Cardiac fibroblast (primary cell): ENCODE measurements at places on chromosomes 4 and X.
A peak's percentile ranks its signal among the peaks of the same experiment; 100 is the strongest.

DNA sequence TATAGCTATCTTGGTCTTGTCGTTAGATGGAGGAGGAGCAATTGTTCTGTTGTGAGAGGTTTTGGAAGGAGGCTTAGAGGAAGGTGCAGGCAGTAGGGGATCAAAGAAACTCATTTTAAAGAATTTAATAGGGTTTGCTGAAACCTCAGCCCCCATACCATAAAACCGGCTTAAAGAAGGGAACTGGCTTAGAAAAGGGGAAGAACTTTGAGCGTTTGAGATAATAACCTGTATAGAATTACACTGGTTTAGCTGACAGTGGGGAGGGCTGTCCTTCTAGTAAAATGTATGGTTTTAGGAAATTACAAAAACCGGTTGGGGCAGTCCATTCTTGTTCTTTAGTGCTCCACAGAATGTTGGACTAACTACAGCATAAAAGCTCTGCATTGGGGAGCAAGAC is 128.1 kb downstream of the KDM6A start:
- DNase-seq, result no peak

DNA sequence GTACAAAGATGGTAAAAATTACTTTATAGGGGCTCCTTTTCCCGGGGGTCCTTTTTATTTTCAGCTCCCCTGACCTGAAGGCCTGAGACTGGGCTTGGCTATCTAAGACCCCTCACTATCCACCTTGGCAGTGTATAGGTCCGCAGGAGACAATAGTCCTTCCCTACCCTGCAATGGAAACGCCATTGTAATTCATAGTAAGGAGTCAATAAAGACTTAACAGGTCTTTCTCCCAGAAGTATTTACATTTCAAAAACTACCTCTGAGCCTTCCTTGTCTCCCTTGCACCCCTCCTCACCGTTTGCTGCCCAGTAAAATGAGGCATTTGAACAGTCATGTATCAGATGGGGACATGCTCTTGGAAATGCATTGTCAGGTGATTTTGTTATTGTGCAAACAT is 401.2 kb upstream of the CNKSR2 start:
- DNase-seq, result no peak

- DNase-seq, result no peak
Observed at GRCh38 chr4:26218677-26219605, 101.9 kb upstream of the RBPJ start.

DNA sequence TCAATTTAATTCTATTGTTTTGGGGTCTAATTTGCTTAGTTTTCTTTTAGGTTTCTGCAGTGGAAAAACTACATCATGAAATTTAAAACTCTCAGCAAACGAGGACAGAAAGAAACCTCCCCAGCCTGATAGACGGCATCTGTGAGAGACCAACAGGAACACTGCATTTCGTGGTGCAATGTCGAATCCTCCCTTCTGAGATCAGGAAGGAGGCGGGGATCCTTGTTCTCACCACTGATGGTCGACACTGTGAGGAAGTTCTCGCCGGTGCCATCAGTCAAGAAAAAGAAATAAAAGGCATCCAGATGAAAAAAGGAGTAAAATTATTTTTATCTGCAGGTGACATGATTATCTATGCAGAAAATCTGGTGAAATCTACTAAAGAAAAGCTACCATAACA is 16.5 kb downstream of the GAK start:
- DNase-seq, result peak; percentile 32

DNA sequence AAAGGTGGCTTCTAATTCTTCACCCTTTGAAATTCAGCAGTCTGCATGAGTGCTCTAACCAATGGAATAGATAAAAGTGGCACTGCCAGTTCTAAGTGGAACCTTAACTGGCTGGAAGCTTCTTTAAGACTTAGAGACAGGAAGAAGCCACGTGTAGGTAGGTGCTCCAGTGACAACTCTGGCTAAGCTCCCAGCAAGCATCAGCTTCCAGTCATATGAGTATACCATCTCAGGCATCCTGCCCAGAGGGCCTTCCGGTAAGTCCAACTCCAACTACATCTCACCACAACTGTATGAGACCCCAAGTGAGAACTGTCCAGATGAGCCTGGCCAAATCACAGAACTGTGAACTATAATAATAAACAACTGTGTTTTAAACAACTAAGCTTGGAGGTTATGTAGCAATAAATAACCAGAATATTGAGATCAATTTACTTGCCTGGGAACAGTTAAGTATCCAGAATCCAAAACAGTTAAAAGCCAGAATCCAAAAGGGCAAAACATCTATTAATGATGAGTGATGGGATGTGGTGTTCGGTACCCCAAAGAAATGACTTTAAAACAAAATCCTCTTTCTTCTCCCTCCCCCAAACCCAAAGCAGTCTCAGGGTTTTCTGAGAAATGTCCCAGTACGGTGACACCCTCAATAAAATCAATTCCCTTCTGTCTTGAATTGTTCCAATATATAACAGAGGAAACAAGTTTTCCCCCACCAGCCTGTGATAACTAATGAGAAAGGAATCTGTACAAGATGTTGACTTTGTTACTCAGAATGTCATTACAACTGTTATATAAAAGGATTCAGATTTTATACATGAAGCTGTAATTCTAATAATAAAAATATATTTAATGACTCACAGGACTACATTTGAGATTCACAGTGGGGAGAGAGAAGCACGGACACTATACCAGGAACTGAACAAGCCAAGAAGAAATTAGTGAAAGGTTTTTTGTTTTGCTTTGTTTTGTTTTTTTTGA is 4.2 kb downstream of the TSPAN5 start:
- peak; percentile 95 for DNase-seq

DNA sequence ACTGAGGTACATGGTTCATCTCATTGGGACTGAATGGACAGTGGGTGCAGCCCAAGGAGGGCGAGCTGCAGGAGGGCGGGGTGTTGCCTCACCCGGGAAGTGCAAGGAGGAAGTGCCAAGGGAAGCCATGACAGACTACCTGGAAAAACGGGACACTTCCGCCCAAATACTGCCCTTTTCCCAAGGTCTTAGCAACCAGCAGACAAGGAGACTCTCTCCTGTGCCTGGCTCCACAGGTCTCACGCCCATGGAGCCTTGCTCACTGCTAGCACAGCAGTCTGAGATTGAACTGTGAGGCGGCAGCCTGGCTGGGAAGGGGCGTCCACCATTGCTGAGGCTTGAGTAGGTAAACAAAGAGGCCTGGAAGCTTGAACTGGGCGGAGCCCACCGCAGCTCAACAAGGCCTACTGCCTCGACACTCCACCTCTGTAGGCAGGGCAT is 14.7 kb upstream of the USP53 start:
- DNase-seq, result no peak

- no peak for DNase-seq
Observed at GRCh38 chr4:65021149-65021548, 611.9 kb upstream of the TECRL start.

GRCh38 chrX:119640731-119641170 is 34.5 kb upstream of the NKRF start:
- DNase-seq, result no peak

GRCh38 chr4:47287735-47288134 is 175.8 kb downstream of the COMMD8 start:
- peak; percentile 55 for DNase-seq

GRCh38 chr4:57233386-57233785 is 123.2 kb upstream of the IGFBP7 start:
- DNase-seq, result peak; percentile 54

GRCh38 chr4:1325681-1326635 is 21.1 kb upstream of the UVSSA start:
- DNase-seq, result no peak

- DNase-seq, result no peak
Observed at GRCh38 chr4:185638093-185638492, 102.8 kb upstream of the PDLIM3 start.

DNA sequence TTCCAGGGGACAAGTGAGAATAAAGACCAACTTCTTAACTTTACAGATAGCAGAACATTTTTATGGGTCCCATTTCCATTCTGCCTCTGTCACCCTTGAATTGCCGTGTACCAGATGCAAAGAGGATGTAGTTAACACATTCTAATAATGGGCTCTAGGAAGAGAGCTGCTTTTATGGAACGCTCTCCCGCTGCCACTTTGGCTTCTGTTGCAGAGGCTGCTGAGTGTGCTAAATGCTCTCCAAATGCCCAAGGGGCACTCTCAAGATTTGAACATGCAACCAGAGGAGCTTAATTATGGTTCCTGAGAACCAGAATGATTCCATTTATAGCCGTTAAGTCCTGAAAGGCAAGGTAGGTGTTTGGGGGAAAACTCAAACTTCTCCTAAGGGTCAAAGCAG is 28.1 kb upstream of the GPC3 start:
- DNase-seq, result no peak

DNA sequence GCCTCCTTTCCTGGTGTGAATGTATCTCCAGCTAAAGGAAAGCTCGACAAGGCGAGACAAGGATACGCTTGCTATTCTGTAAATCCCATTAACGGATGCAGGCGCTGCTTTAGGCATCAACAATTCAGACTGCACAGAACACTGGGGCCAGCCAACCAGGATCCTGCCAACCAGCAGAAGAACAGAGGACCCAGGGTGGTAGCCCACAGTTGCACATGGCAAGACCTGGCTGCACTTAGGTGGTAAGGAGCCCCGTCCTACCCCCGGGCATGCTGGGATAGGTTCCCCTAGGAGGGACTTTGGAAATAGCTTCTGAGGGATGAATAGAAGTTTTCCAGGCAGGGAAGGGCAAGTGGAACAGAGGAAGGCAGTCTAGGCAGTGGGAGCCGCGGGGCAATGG is 20.7 kb downstream of the PSAPL1 start:
- DNase-seq, result no peak

GRCh38 chr4:7103607-7104365 is 35.9 kb upstream of the GRPEL1 start:
- no peak for DNase-seq

- DNase-seq, result no peak
Observed at GRCh38 chr4:25575611-25576010, 80.0 kb upstream of the SLC34A2 start.

DNA sequence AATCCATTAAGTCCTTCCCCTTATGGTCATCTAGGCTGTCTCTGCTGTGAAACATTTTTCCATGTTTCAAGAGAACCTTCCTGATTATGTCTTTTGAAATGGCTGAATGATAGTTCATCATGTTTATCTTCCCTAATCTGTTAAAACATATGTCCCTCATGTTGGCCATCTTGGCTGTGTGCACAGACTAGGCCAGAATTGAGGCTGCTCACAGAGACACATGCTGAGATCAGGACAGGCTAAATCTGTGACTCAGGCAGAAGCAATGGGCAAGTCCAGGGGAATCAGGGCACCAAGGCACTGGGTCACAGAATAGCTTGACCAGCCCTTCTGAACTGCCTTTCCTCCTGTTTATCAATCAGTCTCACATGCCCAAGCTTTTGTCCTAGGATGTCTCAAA is 78.3 kb downstream of the FHDC1 start:
- DNase-seq, result peak; percentile 10

GRCh38 chrX:113743069-113743468 is 840.8 kb upstream of the HTR2C start:
- no peak for DNase-seq

GRCh38 chr4:78691971-78692821 is 84.0 kb upstream of the BMP2K start:
- DNase-seq, result no peak

GRCh38 chr4:36553029-36553428 is 271.6 kb downstream of the DTHD1 start:
- no peak for DNase-seq

GRCh38 chr4:20127626-20128025 is 124.1 kb upstream of the SLIT2 start:
- DNase-seq, result no peak

DNA sequence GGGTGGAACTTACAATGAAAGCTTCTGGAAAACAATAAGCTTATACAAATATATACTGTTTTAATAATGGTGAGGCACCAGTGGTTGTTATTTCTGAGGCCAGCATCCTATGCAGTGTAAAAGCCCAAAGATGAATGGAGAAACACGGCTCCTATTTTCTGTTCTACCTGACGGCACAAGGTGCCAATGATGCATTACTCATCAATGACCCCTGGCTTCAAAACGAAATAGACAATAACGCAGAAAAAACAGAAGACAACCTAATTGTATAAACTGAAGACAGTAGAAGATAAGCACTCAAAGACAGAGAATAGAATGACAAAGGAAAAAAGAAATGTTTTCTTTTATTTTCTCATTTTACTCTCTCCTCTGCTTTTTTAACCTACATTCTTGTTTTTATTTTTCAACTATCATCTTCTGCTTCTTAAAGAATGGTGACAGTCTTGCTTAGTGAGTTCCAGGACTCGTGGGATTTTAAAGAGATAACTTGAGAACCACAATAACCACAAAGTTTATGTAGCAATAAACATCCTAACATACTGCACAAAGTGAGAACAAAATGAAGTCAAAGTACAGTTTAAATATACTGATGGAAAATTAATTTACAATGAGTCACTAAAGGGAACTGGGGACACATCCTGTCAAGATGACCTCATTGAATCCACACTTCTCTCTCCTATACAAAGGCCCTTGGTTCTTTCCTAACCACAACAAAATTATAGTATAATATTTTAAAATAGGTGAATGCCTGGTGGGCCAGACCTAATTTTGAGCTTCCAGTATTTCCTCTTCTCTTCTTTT is 169.8 kb downstream of the BTC start:
- DNase-seq, result peak; percentile 97

DNA sequence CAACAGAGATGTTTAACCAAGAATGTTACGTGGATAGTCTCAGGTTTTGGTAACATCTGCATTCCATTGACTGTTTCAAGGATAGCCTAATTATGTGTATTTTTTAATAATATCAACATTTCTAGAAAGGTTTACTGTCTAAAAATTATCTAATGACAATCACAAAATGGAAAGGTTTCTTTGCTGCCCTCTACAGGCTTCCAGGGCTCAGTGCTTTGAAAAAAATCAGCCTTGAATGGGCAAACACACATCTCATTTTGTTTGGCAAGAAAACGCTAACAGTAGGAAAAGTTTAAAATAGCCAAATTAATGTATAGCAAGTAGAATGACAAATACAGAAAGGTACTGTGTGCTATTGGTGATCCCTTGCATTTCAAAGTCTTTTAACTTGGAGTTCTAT is 223.4 kb upstream of the PRPS2 start:
- peak; percentile 26 for DNase-seq

- no peak for DNase-seq
Observed at GRCh38 chr4:22237846-22238494, 277.9 kb downstream of the ADGRA3 start.

GRCh38 chr4:143195581-143195980 is 10.9 kb downstream of the USP38 start:
- no peak for DNase-seq

- DNase-seq, result no peak
Observed at GRCh38 chr4:99950913-99951254, 809 bp upstream of the H2AZ1 start.

GRCh38 chr4:4260185-4260751 is 12.2 kb upstream of the TMEM128 start:
- peak; percentile 86 for DNase-seq

- no peak for DNase-seq
Observed at GRCh38 chr4:31548021-31548420, 827.9 kb downstream of the PCDH7 start.

- no peak for DNase-seq
Observed at GRCh38 chr4:167111092-167111491, 123.2 kb downstream of the SPOCK3 start.

GRCh38 chr4:183408796-183409195 is 35.6 kb upstream of the CDKN2AIP start:
- no peak for DNase-seq

GRCh38 chr4:146472404-146472803 is 49.3 kb downstream of the SLC10A7 start:
- no peak for DNase-seq
